Activated CD4-positive, alpha-beta T cell treated with anti-CD3 and anti-CD28 coated beads for 36 hours (primary cell): ENCODE measurements at places on chromosomes 6 and 20.

- no peak for DNase-seq
Measured at GRCh38 chr6:75427329-75427728, 66.3 kb downstream of the FILIP1 start.

DNA sequence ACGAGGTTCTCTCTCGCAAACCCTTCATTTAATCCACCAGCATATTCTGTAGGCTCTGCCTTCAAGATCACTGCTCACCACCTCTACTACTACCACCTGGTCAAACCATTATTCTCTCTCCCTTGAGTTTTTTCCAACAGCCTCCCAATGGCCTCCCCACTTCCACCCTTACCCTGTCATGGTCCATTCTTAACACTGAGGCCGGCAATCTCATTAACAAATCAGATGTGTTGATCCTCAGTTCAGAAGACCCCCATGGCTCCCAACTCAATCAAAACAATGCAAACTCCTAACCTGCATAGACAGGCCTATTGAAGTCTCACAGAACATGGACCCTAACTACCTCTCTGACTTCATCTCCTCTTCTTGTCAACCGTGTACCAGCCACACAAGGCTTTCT, 2.2 kb downstream of the AURKA start:
- no peak for DNase-seq

DNA sequence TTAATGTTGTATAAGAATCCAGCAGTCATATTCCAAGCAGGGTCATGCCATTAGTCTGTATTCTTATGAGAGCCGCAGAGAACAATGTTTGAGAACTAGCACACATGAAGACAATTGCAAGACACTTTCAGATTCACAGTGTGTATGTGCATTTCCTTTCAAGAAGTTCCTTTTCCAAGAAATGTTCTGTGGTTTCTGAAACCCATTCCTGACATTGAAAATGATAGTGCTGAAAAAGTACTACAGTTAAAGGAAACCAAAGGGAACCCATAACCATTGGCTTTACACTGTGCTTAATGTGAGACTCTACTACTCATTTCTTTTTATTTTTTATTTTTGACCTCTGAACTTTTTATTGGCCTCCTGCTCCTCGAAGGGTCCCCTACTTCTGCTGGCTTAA, 4.2 kb upstream of the CALHM6 start:
- DNase-seq: no peak

- no peak for DNase-seq
Measured at GRCh38 chr20:49942303-49942702, 6.1 kb downstream of the RNF114 start.

DNA sequence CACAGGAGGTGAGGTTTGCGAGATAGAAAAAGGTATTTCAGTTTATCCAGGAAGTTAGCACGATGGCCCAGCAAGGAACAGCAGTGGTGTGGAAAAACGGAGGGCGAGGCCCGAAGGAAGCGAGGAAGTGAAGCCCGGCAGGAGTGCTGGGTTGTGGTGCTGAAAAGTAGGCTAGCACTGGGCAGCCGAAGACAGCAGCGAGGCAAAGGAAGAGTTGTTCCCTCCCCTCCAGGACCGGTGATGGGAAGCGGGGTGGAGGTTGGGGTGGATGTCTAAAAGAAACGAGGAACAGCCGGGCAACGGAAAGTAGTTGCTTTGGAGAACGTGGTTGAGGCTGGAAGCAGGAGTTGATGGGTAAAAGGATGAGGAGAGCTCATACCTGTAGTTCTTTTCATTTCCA, 1.4 kb downstream of the METTL24 start:
- no peak for DNase-seq

- no peak for DNase-seq
Measured at GRCh38 chr6:110693296-110693695, 122.0 kb downstream of the CDK19 start.
